ENCODE measurements at places on chromosomes 4 and X.

DNA sequence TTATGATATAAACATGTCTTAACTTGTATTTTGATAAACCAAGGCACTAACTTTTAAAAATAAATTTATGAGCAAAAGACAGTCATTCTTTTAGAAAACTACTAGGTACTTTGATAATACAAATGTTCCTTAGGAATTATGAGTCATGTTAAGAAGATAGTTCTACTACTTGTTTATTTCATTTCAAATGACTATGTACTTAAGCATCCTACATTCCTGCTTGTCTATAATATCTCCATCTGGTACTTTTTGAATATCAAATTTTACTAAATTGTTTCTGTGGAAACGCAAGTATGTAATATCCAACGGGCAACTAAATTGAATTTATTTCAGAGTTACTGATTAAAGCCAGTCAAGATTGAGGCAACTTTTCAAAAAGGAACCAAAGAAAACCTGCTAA lies 61.8 kb downstream of the CAMK2D start:
- no peak for DNase-seq

- no peak for DNase-seq
Observed at GRCh38 chr4:28248269-28248668, 1387.6 kb downstream of the STIM2 start.

DNA sequence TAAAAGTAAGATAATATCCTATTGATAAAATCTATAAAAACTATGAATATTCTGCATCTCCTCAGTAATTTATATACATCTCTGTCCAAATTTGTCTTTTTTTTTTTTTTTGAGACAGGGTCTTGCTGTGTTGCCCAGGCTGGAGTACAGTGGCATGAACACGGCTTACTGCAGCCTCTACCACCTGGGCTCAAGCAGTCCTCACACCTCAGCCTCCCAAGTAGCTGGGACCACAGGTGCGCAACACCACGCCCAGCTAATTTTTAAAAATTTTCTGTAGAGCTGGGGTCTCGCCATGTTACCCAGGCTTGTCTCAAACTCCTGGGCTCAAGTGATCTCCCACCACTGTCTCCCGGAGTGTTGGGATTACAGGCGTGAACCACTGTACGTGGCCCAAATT lies 12.3 kb upstream of the SEC24D start:
- no peak for DNase-seq

- no peak for DNase-seq
Observed at GRCh38 chr4:173990869-173991210, 292.6 kb downstream of the FBXO8 start.

DNA sequence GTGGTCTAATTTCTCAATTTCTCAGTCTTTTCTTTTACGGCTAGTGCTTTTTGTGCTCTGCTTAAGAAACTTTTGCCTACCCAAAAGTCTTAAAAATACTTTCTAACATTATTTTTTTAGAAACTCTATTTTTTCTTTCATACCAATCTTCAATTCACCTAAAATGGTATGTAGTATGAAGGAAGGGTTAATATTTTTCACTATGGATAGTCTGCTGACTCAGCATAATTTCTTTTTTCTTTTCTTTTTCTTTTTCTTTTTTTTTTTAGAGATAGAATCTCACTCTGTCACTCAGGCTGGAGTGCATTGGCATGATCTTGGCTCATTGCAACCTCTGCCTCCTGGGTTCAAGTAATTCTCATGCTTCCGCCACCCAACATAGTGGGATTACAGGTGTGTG lies 34.2 kb upstream of the GYPE start:
- DNase-seq = no peak

GRCh38 chrX:144335402-144335801 lies 451.5 kb downstream of the UBE2NL start:
- no peak for DNase-seq

DNA sequence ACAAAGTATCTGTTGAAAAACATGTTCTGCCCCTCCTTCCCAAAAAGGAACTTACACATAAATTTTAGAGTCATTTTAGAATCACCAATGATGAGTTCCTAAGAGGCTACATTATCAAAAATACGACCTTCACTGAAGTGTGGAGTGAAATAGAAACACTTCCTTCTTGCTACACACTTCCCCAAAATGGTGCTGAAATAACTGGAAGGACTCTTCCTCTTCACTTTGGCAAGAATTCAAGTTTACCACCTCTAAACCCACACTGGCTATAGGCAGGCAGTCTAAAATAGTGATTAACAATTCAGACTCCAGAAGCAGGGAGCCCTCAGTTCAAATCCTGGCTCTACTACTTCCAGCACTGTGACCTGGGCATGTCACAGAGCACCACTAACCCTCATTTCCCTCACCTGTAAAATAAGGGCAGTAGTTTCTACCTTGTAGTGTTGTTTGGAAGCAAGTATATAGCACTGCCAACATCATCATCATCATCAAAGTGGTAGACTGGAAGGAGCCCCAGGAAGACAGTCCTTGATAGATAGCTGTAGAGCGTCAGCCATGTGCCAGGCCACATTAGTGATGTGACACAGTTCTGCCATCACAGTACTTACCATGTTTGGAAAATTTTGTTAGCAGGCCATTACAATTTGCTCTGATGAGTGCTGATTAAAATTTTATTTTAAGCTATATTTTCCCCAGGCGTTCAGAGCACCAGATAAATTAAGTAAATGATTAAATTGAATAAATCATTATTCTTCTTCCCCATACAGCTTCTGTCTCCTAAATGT lies 103.3 kb downstream of the PARM1 start:
- DNase-seq = no peak

DNA sequence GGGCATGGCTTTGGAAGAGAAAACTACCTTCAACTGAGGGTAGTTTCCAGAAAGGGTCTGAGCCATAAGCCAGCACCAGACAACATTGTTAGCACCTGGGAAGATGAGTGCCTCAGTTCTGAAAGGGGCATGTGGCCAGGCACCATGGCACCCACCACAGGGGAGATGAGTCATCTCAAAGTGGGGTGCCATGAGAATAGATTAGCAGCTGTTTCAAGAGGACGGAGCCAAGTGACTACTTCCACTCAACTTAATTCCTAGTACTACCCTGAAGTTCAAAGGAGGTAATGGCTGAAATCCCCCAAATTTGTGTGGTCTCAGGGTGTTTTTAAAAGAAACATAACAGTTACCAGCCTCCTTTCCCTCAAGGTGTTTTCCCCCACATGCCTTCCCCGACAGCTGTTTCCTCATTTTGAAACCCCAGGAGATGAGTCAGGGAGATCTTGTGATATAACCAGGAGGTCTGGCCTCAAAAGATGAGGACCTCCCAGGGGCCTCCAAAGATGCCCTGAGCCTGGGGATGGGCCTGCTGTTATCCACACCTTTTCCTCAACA lies 27.8 kb upstream of the FTHL17 start:
- DNase-seq = no peak

GRCh38 chr4:160836431-160836830 lies 1327.4 kb downstream of the FSTL5 start:
- no peak for DNase-seq

DNA sequence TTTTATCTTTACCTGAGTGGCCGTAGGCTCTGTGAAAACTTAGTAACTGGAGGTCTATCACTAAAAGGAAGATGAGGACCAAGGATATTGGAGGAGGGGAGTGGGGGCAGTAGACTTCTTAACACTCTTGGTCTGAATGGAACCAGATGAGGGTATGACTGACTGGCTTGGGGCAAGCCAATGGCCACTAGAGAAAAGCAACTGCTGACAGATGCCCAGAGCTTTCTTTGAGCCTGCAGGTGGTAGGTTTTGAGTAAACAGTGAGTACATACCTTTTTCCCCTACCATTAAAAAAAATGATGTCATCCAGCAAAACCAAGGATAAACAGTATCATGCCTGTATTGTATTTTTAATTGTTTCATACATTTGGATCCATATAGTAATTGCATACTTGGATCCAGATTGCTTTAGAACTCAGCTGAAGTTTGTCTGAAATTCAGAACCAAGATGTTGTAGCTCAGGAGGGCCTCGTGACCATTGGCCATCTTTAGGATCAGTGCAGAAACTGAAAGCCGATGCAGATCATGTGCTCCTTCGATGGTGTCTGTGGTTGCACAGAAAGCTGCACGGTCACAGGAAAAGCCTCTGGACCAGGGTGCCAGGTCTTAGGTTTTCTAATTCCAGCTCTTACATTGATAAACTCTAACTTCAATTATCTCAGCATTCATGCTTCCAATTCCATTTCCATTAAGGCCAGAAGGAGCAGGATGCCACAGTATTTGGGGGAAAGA lies 131.0 kb downstream of the PDGFRA start:
- no peak for DNase-seq

DNA sequence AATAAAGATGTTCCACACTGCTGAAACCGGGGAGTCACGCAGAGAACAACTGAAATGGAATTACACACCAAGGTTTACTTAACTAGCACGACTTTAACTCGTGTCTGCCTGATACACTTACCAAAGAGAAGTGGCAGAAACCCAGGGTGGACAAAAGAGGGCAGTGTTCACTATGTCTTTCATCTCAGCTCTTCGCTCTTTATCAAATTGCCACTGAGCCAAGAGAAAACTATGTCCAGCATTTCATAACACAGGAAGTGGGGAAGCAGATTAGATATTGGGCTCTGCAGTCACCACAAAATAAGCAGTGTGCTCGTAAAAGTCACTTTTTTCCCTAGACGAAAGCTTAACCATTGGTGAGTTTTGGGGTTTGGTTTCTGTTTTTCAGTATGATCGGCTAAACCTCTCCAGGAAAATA lies 155.7 kb downstream of the CHIC2 start:
- DNase-seq = no peak

GRCh38 chrX:101484135-101484534 lies 1.1 kb upstream of the ARMCX4 start:
- DNase-seq = no peak

GRCh38 chr4:26813698-26814097 lies 46.9 kb upstream of the STIM2 start:
- no peak for DNase-seq

- no peak for DNase-seq
Observed at GRCh38 chr4:97786306-97786920, 356.9 kb downstream of the STPG2 start.

DNA sequence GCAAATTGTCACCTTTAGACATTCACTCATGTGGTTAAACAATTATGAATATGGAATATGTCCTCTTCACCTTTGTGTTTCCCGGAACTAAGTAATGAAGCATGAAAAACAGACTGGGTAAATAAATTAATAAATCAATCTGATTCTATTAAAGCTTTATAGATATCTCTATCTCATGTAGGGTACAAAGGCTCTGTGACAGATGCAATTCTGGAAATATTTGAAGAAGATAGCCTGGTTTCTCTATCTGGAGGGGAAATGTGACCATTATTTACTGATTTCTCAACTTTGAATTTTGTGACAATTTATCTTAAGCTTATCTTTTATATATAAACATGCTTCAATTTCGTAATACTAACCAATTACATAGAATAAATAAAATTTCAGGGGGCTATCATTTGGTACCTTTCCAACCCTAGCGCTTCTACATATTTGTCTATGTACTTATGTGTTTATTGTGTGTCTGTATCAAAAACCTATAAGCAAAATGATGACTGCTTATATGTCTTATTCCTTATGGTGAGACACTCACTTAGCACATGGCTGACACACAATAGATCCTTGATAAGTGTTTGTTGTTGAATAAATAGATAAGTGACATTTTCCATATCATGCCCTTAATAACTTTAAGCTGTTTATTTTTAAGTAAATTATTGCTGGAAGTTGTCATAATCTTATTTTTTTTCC lies 9.9 kb downstream of the CTSO start:
- DNase-seq = no peak

DNA sequence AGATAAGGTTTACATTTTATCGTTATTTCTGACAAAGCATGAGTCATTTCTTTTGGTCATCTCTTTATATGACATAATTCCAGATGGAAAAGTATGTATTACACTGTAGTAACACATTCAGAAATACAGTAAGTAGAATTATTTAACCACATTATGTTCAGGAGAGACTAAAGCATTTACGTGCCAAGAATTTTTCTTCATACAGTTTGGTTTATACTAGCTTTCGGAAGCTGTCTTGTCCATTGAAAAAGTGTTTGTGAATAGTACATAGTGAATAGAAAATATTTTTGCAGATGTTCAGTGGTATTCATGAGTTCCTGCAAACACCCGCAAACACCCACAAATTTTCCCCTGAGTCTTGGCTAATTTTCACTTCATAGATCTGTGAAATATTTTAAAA lies 1033.0 kb upstream of the INTU start:
- DNase-seq = no peak

DNA sequence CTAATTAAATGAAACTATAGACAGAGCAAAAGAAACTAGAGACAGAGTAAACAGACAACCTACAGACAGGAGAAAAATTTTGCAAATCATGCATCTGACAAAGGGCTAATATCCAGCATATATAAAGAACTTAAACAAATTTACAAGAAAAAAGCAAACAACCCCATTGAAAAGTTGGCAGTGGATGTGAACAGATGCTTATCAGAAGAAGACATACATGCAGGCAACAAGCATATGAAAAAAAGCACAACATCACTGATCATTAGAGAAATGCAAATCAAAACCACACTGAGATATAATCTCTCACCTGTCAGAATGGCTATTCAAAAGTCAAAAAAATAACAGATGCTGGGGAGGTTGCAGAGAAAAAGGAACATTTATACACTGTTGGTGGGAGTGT lies 14.8 kb downstream of the ZNF280C start:
- DNase-seq = no peak

DNA sequence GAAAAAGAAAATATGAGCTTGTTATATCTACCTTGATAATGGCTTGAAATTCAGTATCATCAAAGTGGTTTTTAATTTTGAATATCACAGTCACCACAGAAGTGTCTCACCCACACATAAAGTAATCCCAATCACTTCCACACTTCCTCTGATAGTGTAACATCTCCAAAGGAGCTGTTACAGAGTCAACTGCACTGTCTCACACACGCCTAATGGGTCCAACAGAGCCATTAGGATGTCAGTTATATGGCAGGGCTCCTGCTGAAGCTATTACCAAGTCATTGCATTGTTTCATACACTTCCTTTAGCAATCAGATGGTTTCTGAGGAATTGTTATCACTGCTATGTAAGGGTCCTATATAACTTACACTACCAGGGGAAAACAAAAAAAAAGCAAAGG lies 432.1 kb upstream of the TEX13C start:
- no peak for DNase-seq

- DNase-seq = no peak
Observed at GRCh38 chr4:63211776-63212479, 1197.3 kb downstream of the TECRL start.

DNA sequence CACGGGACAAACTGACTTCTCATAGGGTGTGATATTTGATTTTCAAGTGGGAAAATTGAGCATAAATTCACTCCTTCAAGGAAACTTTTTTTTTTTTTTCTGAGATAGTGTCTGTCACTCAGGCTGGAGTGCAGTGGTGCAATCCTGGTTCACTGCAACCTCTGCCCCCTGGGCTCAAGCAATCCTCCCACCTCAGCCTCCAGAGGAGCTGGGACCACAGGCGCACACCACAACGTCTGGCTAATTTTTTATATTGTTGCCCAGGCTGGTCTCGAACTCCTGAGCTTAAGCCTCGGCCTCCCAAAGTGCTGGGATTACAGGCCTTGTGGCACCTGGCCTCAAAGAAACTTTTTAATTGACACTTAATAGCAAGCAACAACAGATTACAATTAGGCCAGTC lies 13.8 kb downstream of the CLDN34 start:
- DNase-seq = no peak

Measured in GOT3 (cell line).